ENCODE measurements at places on chromosomes 3 and 15.

DNA sequence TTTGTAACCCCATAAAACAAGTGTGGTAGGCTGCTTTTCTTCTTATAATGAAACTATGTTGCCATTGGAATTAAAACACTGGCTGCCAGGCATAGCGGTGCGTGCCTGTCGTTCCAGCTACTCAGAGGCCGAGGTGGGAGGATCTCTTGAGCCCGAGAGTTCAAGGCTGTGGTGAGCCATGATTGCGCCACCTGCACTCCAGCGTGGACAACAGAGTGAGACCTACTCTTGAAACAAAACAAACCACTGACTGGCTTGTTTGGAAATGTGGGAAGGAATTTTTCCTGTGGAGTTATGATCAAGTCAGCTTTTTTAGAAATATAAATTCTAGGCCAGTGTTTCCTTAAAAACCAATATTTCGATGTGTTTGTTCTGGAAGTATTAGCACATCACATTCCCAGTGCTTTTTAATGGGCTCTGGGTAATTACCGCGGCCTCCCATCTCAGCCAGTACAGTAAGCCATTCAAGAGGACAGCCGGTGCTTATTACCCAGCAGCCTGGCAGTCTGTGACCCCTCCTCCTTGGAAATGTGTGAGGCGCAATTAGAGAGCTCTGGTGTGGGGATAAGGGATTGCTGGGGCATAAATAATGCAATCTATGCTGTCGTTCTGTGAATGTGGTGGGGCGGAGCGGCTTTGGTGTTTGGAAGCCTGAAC, 58.3 kb upstream of the TRAK1 start:
- DNase-seq = no peak

GRCh38 chr3:75237477-75237876, 426.7 kb upstream of the FRG2C start:
- no peak for DNase-seq

- no peak for DNase-seq
Measured at GRCh38 chr3:21331857-21332256, 419.2 kb downstream of the ZNF385D start.

- no peak for DNase-seq
Measured at GRCh38 chr15:66881173-66881905, 179.3 kb downstream of the SMAD6 start.

GRCh38 chr3:150889106-150889505, 16.1 kb downstream of the MINDY4B start:
- no peak for DNase-seq
